ENCODE measurements at places on chromosomes 3 and 15.

- DNase-seq = no peak
These were observed 14.5 kb downstream of the TMEM158 start for GRCh38 chr3:45211466-45212094.

DNA sequence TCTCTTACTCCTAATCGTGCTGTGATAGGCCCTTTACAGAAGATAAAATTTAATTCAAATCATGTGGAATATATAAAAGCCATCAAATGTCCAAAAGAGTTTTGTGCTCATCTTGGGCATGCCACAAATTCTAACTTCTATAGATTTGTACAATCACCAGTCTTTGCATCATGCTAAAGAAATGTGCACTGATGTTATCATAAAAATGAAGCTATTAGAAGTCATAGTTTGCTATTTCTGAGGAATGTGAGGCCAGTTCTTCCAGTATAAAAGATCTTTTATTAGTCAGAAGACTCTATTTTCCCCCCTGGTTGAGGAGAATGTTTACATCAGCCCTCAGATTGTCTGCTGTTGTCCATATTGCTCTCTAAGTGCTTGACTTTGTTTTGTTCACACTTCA is 2.1 kb upstream of the ANXA2 start:
- no peak for DNase-seq

- no peak for DNase-seq
These were observed 410.8 kb upstream of the MCTP2 start for GRCh38 chr15:93820566-93820965.

DNA sequence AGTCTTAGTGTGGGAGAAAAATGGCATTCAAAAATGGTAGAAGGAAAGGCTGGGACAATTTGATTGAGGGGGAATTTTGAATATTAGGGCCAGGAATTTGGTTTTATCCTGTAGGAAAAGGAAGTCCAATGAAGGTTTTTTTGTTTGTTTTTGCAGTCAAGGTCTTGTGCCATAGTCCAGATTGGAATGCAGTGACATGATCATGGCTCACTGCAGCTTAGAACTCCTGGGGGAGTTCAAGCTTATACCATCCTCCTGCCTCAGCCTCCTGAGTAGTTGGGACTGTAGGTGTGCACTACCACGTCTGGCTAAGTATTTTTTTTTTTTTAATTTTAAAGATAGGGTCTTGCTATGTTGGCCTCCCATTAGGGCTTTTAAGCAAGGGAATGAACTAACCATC is 2.6 kb upstream of the SLC6A11 start:
- no peak for DNase-seq

DNA sequence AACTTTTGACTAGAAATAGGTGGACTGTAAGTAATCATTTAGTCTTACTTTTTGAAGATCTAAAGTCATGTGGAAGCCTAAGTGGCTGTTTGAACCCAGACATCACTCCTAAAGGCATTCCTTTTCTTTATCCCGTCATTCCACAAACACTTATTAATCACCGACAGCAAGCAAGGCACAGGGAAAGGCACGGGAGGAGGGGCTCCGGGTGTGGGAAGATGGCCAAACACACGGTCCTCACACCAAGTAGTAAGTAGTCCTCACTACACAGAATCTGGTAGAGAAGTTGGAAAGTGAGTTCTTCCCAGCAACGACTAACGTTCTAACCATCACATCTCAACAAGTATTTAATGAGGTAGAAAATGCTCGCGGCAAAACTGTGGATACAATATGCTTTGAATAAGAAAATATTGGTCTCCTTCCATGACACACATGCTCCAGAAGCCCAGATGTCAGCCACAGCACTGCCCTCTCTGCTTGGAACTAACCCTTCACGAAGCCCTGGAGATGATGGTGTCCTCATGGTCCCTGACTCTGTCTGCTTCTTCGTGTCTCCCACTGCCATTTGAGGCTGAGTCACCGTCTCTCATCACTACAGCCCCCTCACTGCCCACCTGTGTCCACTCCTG is 202.2 kb downstream of the OPA1 start:
- no peak for DNase-seq

- DNase-seq = no peak
These were observed 119.3 kb upstream of the CHD2 start for GRCh38 chr15:92780843-92781242.

- no peak for DNase-seq
These were observed 19.1 kb downstream of the CHRM5 start for GRCh38 chr15:33987444-33987843.

- no peak for DNase-seq
These were observed 481.4 kb upstream of the THBS1 start for GRCh38 chr15:39099524-39099923.

GRCh38 chr3:6079011-6079410 is 781.9 kb upstream of the GRM7 start:
- DNase-seq = no peak

DNA sequence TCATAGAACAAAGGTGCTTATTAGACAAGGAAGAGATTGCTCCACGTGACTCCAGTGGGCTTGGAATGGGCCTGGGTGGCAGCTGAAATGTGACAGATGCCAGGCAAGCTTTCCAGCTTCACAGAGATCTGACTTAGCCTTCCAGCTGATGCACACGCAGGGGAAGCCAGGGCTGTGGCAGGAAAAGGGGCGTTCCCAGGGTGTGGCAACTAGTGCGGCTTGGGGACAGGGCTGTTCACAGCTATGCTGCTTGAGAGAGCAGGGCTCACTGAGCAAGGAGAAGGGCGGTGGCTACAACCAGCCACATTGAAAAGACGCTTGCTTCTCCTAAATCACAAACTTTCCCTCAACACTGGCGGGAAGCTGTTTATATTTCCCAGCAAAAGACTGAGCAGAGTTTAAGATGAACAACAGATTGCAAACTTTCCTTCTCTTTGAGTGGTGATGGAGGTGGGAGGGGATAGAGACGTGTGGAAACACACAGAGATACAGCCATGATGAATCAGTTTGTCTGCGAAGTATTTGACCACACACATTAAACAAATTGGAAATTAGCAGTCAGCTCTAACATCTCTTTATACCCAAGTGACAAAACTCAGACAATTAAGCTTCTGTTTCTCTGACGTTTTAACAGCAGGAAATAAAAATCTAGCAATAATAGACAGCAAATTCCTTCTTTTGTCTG is 127.5 kb downstream of the BDH1 start:
- peak; percentile 63 for DNase-seq

DNA sequence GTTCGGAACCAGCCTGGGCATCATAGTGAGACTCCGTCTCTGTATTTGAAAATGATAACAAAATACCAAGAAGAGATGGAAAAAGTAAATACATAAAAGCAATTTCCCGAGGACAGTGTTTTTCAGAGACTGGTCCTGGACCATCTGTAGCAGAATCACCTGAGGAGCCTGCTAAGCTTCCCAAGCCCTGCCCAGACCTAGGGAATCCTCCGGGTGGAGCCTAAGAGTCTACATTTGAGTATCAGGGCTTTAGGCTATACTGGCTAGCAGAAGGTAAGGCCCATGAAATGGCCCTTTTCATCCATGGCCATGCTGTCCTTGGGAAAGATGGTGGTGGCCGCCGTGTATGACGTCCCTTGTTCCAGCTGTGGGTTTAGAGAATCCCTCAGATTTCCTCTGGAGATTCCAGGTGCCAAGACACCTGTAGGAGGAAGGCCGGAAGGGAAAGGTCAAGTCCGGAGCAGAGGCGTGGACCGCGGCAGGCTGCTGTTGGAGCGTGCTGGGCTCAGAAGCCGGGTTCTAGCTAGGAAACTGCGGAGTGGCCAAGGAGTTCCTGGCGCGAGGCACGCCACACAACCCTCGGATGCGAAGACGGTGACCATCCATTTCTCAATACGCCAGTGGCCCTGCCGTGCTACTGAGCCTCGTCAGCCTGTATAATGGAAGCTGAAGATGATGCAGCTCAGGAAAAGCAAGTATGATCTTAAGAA is 50.9 kb downstream of the TMEM44 start:
- DNase-seq = no peak

GRCh38 chr3:39671116-39671515 is 138.3 kb upstream of the MYRIP start:
- DNase-seq = no peak

- no peak for DNase-seq
These were observed 875 bp downstream of the GAP43 start for GRCh38 chr3:115624029-115624741.

GRCh38 chr3:152823781-152824180 is 11.2 kb upstream of the P2RY1 start:
- DNase-seq = no peak

DNA sequence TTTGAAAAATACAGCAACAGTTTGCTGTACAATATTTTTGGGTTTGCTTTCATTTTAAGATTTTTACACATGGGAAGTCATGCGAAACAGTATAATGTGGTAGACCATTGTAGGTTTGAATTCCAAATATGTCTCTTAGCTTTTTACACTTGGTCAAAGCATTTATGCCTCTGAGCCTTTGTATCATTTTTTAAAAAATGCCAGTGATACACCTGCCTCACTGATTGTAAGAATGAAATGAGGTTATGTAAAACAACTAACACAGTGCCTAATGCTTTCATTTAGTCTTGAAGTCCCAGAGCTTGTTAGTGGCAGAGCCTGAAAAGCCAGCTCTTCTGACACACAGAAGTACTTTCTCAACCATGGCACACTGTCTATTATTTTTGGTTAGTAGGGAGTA is 202.0 kb downstream of the UBE2E2 start:
- no peak for DNase-seq

DNA sequence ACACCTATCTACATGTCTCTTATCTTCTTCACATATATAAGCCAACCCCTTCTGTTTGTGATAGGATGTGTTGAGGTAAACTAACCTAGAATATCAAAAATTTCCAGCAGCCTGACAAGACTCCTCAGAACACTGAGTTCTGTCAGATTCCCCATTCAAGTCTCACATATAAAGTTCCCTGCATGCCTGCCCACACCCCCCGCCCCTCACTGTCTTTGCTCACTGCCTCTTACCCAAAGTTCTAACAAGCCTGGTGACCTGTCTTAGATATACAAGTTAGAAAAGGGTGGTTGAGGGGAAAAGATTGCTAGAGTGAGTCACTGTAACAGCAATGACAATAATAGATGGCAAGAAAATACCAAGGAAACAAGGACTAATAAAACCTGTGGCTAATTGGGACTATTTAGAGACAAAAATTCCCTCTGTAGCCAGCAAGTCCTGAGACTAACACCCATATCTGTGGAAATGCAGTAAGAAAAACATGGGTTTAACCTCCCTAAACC is 40.1 kb downstream of the FBXO22 start:
- DNase-seq = no peak

- no peak for DNase-seq
These were observed 15.1 kb downstream of the HERC1 start for GRCh38 chr15:63818629-63819028.

- no peak for DNase-seq
These were observed 204.7 kb downstream of the TBL1XR1 start for GRCh38 chr3:176992565-176992964.

GRCh38 chr15:27638958-27639357 is 460.2 kb downstream of the OCA2 start:
- DNase-seq = no peak

DNA sequence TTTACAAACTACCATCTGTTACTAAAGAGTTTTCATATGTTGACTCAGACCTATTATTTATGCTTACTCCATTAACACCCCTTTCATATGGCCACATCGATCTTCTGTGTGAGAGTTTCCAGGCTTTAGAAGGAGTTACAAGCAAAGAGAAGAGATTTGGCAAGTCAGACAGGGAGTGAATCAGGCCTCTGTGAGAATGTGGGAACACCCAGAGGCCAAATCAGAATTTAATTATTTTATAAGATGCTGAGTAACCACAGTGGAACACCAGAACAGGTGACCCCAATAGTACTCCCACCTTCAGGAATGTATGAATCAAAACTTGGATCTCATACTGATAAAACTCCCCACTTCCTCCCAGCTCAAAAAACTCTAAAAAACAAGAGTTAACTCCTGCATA is 42.0 kb downstream of the IFT57 start:
- no peak for DNase-seq

- no peak for DNase-seq
These were observed 94.6 kb upstream of the TERB2 start for GRCh38 chr15:44861917-44862316.

DNA sequence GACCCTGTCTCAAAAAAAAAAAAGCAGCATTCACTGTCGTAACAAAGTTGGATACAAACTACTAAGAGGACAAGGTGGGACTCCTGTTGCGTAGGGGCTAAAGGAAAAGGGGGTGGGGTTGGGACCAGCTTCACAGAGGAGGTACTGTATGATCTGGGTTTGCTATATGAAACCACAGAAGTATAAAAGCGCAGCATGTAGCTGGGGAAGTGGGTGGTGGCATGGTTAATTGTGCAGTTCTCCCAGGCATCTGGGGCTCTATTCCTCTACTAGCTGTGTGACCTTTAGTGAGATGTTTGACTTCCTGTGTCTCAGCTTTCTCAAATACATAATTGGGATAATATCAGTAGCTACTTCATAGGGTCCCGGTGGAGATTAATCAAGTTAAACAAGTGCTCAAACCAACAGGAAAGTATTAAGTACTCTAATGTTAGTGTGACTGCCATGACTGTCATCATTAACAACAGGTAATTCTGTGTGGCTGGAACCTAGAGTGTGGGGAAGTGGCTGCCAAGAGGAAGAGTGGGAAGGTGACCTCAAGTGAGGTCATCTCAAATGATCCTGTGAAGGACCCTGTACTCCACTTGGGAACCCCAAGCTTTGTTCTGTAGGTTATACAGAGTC is 11.5 kb downstream of the PARP16 start:
- DNase-seq = no peak

DNA sequence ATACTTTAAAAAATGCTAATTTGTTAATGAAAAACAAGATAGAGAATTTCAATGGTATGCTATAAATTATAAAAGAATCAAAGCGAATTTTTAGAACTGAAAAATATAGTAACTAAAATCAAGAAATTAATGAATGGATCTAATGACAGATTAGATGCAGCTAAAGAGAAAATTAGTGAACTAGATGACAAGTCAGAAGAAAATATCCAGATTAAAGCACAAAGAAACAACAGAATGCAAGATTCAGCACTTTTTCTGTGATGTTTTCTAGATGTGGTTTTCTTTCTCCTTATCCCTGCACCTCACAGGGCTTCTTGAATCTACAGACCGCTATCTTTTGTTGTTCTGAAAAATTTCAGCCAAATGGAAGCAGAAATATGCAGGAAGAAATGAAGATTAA is 54.4 kb downstream of the INO80 start:
- no peak for DNase-seq

DNA sequence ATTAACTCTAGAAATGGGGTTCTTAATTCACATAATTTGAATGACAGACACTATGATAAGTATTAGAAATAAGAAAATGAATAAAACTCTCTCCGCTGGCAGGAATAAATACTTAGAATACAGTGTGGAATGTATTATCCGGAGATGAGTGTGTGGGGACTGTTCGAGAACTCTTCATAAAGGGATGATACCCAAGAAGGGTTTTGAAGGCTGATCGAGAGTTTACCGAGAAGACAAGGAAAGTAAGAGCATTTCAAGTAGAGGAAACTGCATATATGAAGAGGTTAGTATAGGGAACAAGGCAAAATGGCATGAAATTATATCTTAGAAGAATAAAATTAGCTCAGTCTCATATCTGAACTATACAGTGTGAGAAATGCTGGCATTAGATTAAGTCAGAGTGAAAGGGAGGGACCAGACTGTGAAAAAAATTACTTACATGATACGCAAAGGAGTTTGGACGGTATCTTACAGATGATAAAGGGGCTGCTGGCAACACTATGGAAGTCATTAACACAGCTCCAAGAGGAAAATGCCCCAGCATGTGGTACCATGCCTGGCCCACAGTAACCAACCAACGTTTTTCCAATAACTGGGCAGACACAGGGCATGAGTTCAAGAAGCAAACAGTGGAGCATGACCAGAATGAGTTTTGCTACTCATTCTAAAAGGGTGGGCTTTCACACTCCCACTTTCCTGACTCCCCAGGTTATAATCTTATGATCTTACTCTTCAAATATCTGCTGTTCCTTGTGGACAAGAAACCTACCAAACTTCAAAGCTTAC is 6.5 kb downstream of the DCBLD2 start:
- no peak for DNase-seq
